C1 segment of cervical spinal cord (tissue), 14 donors: ENCODE measurements at places on chromosomes 3 and 15.
A peak's percentile ranks its signal among the peaks of the same experiment; 100 is the strongest.

DNA sequence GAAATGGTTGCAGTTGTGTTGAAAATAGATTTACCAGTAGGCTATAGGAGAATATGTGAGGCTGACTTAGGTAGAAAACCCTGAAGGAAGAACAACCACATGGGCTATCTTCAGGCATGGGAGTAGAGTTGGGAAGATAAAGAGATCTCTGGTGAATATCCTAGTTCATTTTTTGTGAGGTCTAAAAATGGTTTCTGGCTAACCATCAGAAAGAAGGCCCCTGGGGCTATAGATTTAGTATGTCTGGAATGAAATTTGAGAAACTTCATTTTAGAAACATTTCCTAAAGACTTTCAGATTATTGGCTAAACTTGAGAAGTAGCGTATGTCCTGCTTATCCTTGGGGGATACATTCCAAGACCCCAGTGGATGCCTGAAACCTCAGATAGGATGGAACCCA is 148.2 kb downstream of the NAALADL2 start:
- no peak for DNase-seq

GRCh38 chr3:42179110-42179725 is 86.8 kb downstream of the CCK start:
- no peak for DNase-seq

GRCh38 chr3:14231145-14231990 is 52.8 kb downstream of the LSM3 start:
- no peak for DNase-seq

DNA sequence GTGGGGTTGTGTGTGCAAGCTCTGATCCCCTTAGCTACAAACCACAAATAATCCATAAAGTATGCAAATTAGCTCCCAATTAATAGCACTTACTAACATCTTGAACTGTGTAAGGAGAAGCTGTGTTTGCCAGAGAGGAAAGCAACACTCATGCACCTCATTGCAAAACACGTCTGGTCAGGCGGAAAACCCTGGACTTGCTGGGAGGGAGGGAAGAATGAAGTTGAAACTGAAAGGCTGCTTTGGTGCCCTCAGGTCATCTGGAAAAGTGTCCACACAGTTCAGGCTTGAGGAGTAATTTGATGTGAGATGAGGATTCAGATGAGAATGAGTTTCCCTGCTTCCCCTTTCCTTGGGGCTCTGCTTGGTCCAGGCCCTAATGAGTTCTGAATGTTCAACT is 185.5 kb upstream of the ANKRD28 start:
- no peak for DNase-seq

GRCh38 chr3:39812537-39812936 is 3.1 kb downstream of the MYRIP start:
- no peak for DNase-seq

GRCh38 chr15:66864871-66865281 is 162.8 kb downstream of the SMAD6 start:
- no peak for DNase-seq

- no peak for DNase-seq
Observed at GRCh38 chr15:29680465-29681165, 141.7 kb downstream of the TJP1 start.

GRCh38 chr3:69591164-69591736 is 148.0 kb upstream of the MITF start:
- no peak for DNase-seq

DNA sequence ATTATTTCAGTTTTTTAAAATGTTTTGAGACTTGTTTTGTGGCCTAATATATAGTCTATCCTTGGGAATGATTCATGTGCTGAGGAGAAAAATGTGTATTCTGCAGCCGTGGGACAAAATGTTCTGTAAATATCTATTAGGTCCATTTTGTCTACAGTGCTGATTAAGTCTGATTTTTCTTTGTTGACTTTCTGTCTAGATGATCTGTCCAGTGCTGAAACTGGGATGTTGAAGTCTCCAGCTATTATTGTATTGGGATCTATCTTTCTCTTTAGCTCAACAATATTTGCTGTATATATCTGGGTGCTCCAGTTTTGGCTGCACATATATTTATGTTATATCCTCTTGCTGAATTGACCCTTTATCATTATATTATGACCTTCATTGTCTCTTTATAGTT is 85.2 kb downstream of the UBE2E2 start:
- no peak for DNase-seq

DNA sequence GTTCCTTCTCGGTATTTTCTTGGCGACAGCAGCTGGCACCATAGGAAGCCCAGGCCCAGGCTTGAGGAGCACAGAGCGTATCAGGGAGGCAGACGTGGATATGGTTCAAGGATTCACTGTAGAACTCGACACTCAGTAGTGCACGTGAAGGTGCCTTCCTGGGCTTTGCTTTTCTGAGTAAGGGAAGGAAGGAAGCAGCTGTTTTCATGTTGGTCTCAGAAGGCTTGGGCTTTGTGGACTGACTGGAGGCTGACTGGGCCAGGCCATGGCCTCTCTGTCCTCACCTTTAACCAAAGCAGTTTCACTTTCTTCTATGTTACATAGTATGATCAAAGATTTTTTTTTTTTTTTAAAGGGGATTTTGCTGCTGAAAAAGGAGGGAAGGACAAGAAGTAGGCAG is 6.9 kb upstream of the GHRL start:
- no peak for DNase-seq

- no peak for DNase-seq
Observed at GRCh38 chr15:48001393-48002039, 119.3 kb upstream of the SLC24A5 start.

DNA sequence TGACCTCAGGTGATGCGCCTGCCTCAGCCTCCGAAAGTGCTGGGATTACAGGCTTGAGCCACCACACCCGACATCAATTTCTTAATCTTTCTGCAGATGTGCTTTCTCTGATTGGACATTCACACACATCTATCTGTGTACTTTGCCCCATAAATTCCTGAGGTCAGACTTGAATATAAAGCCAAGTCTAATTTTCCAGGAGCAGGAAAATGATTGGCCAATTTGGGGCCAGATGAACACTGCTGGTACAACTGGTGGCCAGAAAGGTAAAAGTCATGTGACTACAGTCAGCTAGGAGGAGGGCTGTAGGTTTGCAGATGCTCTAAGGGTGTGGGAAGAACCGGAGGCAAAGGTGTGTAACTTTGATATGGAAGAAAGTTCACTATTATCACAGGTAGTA is 3.2 kb upstream of the RAD51 start:
- no peak for DNase-seq

GRCh38 chr15:28904541-28905315 is 19.0 kb downstream of the APBA2 start:
- no peak for DNase-seq

GRCh38 chr3:178969004-178969700 is 102.5 kb downstream of the ZMAT3 start:
- no peak for DNase-seq

- DNase-seq, result peak; percentile 48
Observed at GRCh38 chr15:39171944-39172368, 408.9 kb upstream of the THBS1 start.

GRCh38 chr3:149077628-149078027 is 8.7 kb downstream of the HLTF start:
- no peak for DNase-seq

GRCh38 chr15:101255615-101256241 is 3.9 kb upstream of the CHSY1 start:
- no peak for DNase-seq

GRCh38 chr3:165196577-165197480 is 645 bp upstream of the SLITRK3 start:
- no peak for DNase-seq

DNA sequence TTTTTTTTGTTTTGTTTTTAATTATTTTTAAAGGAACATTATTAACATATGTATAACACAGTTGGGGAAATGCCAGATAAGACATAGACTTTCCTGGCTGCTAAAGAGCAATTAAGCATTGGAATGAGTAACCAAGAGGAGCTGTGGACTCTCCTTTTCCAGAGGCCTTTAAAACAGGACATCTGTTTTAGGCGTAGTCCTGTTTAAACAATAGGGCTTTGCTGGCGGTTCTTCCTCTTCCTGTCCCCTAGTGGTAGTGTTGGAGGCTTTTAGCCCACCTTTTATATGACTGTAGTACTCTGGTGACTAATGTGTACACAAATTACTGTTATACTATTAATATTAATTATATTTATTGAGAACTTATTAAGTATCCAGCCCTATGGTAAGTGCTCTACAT is 81.9 kb downstream of the PPARG start:
- DNase-seq, result no peak

GRCh38 chr3:152610622-152611021 is 224.3 kb upstream of the P2RY1 start:
- DNase-seq, result no peak

GRCh38 chr3:42094128-42094527 is 3.0 kb downstream of the TRAK1 start:
- DNase-seq, result no peak

GRCh38 chr15:77002436-77002835 is 7.5 kb downstream of the PSTPIP1 start:
- no peak for DNase-seq

GRCh38 chr3:185935465-185936272 is 2.1 kb downstream of the TRA2B start:
- no peak for DNase-seq

DNA sequence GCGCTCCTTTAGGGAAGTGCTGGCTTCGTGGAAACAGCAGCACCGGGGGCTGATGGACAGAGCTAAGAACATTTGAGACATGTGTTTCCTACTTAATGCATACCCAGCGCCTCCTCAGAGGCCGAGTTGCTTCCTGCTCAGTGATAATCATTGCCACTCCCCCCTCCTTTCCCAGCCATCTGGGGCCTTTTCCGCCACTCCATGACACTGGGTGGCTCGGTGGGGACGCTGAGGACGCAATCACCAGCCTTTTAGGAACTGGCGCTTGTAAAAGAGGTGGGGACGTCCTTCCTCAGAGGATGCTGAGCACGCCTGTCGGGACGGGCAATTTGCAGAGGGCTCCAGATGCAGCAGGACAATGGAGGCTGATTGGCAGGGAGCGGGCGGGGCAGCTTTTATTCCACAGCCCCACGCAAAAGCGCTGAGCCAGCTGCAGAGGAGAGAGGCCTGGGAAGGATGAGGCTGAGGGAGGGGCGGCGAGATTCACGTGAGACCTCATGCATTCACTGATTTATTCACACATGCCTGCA is 22.2 kb upstream of the IQSEC1 start:
- DNase-seq, result no peak

DNA sequence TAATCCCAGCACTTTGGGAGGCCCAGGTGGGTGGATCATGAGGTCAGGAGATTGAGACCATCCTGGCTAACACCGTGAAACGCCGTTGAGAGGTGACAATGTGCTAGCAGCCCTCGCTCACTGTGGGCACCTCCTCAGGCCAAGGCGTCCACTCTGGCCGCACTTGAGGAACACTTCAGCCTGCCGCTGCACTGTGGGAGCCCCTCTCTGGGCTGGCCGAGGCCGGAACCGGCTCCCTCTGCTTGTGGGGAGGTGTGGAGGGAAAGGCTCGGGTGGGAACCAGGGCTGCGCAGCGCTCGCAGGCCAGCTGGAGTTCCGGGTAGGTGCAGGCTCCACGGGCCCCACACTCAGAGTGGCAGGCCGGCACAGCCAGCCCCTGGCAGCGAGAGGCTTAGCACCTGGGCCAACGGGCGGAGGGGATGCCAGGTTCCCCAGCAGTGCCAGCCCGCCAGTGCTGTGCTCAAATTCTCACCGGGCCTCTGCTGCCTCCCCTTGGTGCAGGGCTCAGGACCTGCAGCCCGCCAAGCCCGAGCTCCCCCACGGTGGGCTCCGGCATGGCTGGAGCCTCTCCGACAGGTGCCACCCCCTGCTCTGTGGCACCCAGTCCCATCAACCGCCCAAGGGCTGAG is 253.6 kb downstream of the CNTN4 start:
- DNase-seq, result no peak

- peak; percentile 86 for DNase-seq
Observed at GRCh38 chr3:124780761-124781475, 50.7 kb downstream of the UMPS start.

- no peak for DNase-seq
Observed at GRCh38 chr3:105518806-105519418, 152.2 kb downstream of the ALCAM start.
